ENCODE measurements at places on chromosomes 7 and 10.

DNA sequence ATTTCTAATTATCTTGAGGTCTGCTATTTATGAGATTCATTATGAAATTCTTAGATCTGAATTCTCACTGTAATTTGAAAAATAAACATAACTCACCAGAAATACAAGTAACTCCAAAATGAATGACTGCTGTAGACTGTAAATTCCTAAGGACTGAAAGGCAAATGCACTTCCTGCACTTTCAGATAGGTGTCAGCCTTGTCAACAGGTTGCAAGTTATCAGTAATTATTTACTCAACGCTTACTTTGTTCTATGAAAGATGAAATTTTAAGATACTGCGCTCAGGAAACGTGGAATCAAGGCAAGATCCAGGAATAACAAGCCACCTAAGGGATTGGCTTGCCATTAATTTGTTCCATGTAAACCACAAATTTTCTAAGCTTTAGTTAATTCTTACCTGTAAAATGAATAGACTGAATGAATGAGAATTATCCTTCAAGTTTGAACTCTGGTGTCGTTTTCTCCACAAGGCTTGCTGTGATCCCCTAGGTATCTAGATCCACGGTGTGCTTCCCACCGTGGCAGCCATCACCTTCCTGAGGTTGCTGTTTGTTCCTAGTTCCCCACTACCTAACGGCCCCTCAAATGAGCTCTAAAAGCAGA, 12.6 kb downstream of the DHX32 start:
- no peak for DNase-seq

DNA sequence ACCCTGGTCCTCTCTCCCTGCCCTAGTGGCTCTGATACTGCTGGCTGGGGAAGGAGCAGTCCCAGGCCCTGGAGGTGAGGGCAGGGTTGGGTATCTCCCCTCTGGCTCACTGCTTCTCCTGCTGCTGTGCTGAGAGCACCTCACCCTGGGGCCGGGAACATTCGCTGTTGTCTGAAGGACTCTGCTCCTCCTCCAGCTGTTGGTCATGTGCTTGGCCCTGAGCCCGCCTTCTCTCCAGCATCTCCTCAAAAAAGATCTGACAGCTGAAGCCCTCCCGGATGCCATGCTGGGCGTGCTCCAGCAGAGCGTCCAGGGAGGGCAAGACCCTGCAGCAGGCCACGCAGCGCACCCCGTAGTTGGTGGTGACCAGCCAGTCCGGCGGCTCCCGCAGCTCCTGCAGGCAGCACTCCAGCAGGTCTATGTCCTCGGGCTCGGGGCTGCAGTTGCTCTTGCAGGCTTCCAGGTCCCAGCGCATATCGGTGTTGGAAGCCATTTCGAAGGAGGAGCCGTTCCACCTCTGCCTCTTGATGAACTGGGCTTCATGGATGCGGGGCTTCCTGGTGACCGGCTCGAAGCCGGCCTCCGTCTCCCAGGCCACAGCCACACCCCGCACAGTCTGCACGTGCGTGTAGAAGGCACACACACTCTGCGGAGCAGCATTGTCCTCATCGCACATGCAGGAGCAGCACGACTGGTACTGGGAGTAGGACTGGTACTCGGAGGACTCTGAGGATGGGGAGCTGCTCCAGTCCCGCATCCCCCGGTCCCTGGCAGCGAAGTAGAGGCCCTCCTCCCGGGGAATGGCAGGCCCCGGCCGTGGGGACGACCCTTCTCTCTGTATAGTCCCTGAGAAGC, 2.1 kb downstream of the FAM170B start:
- DNase-seq = no peak

DNA sequence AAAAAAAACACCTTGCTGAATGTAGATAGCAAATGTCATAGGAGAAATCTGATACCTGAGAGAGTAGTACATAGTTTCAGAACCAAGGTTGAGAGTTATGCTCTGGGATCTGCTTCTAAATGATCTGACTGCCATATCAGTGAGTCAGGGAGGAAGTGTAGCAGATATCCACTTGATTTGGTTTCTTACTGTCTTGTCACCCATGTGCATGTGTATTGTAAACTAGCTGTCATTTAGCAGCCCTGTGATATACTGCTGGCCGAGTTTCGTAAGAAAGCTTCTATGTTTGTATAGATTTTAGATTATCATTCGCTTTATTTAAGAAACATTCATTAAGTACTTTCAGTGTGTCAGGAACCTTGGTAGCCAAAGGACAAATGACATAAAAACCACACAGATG, 42.0 kb downstream of the SP4 start:
- no peak for DNase-seq

- DNase-seq = no peak
Measured at GRCh38 chr7:42611961-42612360, 299.9 kb downstream of the C7orf25 start.

DNA sequence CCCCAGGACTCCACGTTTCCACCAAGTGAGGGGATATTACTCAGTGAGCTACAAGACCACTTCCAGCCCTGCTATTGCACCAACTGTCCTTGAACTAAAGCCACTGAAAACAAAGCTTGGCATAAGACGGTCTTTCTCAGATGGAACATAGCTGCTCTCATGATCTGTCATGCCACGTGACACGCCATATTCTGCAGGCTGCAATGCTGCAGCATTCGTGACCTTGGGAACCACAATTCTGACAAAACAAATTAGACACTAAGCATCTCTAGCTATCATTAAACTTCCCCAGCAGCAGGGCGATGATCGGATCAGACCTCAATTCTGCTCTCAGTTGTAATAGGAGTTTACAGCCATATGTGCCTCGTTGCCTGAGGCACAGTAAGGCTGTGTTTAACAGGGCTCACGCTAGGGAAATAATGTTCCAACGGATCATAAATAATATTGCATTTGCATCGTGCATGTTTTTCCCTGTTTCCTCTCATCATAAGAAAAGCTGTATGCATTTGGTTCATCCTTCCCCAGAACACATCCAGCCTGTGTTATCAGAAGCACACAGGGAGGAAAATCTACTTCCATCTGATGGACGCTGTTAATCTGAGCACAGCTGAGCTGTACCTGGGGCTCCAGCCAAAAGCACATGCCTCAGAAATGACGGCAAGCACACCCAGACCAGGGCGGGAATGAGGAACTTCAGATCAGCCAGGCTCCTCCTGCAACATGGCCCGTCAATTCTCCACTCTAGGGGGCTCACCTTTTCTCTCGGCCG, 38.6 kb upstream of the CNPY1 start:
- DNase-seq = no peak

DNA sequence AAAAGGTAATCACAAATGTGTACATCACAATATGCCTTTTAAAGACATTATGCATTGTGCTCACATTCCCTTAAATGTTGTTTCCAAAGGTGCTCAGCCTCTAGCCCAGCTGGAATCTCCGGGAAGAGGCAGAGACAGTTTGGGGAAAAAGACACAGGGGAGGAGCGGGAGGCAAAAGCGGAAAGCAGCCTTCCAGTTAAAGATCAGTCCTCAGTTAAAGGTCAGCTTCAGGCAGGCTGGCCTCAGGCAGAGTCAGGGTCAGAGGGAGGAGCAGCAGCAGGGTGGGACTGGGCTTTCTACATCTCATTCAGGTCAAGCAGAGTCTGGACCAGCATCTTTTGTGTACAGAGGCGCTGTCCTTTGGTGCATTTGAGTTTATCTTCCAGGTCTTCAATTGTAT, 18.6 kb downstream of the ST7 start:
- DNase-seq = no peak

DNA sequence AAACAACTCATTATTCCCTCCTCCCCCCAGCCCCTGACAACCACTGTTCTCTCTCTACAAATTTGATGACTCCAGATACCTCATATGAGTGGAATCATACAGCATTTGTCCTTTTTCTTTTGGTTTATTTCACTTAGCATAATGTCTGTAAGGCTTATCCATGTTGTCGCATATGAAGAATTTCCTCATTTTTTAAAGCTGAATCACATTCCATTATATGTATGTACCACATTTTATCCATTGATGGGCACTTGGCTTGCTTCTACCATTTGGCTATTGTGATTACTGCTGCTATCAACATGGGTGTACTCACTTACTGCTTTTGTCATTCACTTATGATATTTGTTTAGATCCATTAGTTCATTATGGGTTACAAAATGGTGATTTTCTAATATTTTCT, 112.8 kb downstream of the BUB3 start:
- DNase-seq = no peak

GRCh38 chr7:2758673-2759616, 70.9 kb downstream of the AMZ1 start:
- DNase-seq = no peak

GRCh38 chr7:144842377-144842851, 6.6 kb upstream of the TPK1 start:
- no peak for DNase-seq

DNA sequence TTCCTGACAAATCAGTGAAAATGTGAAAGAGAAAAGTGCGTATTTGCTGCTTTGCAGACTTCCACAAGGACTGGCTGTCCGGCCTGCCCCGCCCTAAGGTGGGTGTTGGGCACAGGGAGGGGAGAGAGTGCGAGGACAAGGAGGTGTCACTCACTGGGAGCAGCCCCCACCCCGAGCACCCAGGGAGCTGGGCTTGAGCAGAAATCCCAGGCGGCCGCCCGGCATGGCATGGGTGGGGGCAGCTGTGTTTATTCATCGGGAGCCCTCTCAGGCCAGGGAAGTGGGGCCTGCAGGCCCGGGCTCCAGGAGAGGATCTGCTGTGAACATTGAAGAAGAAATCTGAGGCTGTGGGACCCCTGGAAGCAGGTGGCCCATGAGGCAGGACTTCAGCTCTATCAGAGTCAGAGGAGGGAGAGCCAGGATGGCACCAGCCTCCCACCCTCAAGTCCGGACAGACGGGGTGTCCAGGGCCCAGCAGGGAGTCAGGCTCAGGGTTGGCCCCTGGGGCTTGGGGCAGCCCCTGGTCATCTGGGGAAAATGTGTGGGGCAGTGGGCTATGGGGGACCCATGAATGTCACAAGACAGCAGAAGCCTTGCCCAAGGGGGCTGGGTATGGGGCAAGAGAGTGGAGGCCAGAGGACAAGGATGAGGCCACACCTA, 164.4 kb upstream of the PPP2R2D start:
- DNase-seq = no peak

DNA sequence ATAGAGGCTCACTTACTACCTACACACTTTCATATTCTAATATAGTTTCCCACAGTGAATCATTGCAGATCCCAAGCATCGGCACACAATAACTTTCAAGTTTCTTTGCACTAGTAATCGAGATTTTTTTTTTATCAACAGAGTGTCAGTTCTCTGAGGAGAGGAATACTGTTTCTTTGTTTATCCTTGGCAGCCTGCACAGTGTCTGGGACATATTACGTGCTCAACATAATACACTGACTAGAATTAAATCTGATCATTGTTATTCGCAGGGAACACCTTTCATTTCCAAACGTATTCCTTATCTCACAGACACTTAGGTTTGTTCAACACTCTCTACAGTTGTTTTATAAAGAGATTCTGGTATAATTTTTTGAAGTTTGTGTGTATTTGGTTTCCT, 95.3 kb downstream of the CACNA2D1 start:
- no peak for DNase-seq

DNA sequence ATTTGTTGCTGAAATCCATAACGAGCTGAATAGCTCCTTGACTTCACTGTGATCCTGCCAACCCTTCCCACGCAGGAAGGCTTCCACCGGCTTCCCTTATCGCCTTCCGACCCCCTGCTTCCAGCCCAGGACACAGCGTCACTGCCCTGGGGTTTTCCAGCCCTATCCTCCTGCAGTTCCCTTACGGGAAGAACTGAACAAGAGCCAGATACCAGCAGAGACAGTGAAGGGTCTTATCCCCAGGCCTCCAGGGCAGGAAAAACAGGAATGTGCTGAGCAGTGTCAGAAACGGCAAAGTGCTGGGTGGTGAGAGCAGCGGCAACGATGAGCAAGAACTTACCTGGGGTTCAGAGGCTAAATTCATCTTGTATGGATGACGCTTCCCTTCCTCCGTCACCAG, 22.4 kb downstream of the PDLIM1 start:
- DNase-seq = no peak

DNA sequence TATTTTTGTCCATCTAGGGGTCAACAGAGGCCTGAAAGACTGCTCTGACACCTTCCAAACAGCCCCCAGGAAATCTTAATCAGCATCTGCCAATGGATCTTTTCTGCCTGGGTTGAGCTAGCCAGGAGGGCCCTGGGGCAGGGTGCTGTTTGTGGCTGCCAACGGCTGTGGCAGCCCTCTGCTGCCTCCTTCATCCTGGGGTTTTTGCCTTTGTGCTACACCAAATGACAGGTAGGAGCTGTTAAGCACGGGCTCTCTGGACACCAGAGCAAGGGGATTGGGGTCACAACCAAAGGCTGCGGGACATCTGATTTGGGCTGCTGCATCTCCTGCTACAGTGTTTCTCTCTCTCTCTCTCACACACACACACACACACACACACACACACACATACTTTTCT, 2.0 kb upstream of the KIAA1217 start:
- DNase-seq = no peak

DNA sequence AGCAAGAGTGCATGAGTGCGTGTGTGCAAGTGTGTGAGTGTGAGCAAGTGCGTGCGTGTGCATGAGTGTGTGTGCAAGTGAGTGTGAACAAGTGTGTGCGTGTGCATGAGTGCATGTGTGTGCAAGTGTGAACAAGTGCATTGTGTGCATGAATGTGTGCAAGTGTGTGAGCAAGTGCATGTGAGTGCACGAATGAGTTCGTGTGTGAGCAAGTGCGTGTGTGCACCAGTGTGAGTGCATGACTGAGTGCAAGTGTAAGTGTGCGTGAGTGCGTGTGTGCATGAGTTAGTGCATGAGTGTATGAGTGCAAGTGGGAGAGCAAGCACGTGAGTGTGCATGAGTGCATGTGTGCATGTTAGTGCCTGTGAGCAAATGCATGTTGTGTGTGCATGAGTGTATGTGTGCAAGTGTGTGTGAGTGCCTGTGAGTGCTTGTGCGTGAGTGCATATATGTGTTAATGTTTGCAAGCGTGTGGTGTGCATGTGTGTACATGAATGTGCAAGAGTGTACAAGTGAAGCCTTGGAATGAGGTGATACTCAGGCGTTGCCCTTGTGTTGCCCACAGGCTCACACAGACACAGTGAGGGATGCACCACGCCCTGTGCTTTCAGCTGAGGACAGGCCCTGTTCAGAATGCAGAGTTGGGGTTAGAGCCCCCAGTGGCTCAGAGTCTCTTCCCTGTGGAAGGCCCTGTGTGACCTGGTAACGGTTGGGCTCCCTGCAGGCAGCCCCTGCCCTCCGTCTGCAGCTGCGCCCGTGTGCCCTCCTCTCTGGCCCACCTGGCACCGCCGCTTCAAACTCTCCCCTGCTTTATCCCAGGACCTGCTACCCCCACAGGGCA, 97.1 kb downstream of the NKX6-2 start:
- DNase-seq = no peak

- DNase-seq = no peak
Measured at GRCh38 chr7:152891837-152892236, 132.3 kb downstream of the ACTR3B start.

Measured in activated CD8-positive, alpha-beta memory T cell treated with anti-CD3 and anti-CD28 coated beads for 1 hour (primary cell).